ENCODE measurements at places on chromosomes 5 and 9.
A peak's percentile ranks its signal among the peaks of the same experiment; 100 is the strongest.

DNA sequence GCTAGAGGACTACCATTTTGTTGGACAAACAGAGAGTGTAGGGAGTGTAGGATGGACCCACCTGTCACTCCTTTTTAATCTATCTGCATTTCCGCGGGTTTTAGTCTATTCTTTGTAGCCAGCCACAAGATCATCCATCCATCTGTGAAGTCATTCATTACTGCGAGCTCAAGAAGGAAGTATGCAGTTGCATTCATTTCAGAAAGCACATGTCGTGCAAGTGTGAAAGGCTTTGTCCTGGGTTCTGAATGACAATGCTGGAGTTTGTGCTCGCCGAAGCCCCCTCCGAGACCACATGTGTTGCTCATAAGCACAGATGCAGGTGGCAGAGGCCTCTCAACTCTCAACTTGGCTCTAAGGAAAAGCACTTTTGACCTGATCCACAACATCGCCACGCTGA is 70.3 kb upstream of the BASP1 start:
- DNase-seq = no peak

DNA sequence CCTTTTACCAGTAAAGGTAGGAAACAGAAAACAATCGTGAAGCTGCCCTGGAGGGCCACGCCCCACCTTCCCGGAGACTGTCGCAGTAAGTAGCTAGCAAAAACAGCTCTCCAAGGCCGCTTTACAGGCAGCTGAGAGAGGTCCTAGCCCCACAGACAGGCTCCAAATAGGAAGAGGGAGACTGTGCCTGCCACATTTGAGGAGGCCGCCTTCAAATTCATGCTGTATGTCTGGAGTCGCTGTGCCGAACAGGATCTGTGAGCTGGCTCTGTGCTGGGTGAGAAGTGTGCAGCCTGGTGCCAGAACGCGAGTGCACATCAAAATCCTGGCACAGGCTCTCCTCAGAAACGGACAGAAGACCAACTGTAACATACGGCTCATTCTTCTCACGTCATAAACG is 582.2 kb downstream of the CETN3 start:
- no peak for DNase-seq

GRCh38 chr5:154794525-154795234 is 39.5 kb downstream of the LARP1 start:
- peak; percentile 46 for DNase-seq

- no peak for DNase-seq
Measured at GRCh38 chr9:108363311-108363710, 492.5 kb downstream of the ACTL7B start.
